CD4-positive, alpha-beta T cell treated with Interleukin-4 for 1 hour (primary cell): ENCODE measurements at places on chromosomes 2 and 18.
A peak's percentile ranks its signal among the peaks of the same experiment; 100 is the strongest.

DNA sequence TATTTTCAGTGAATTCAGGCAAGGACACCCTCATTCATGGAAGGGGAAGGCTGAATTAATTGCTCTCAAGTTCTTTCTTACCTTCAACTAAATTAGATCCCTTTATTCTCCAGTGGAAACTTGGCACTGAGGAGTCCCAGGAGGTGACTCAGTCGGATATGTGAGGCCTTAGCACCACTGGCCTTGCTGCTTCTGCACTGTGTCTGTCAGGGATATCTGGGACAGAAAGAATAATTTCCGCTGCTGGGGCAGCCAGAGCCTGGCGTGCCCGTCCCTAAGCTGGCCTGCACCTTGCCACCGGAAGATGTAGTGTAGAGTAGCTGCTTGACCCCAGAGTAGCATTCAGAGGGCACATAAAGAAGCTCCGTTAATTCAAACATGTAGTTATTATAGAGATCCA lies 53.4 kb downstream of the LIMS1 start:
- DNase-seq, result no peak

DNA sequence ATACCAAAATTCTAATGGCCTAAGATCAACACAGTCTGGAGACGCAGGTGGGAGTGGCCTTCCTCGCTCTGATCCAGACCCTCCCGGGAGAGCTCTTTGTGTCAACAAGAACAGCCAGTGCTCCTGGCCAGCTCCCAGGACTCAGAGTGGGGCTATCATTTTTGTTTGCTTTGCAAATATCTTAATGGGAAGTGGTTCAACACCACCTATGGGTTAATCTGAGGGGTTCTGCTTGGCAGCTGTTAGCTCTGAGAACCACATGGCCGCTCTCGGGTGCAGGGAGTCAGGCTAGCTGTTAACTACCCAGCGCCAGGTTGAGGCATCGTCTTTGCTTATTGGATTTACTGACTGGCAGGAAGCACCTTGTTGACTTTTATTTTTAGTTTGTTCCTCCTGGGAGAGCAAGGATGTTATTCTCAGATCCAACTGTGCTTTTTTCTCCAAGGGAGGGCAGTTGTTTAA lies 184.8 kb upstream of the SP5 start:
- DNase-seq, result no peak

- no peak for DNase-seq
Measured at GRCh38 chr18:67318651-67319050, 197.9 kb downstream of the DSEL start.

GRCh38 chr2:157036726-157037125 lies 220.8 kb upstream of the GALNT5 start:
- DNase-seq, result no peak

DNA sequence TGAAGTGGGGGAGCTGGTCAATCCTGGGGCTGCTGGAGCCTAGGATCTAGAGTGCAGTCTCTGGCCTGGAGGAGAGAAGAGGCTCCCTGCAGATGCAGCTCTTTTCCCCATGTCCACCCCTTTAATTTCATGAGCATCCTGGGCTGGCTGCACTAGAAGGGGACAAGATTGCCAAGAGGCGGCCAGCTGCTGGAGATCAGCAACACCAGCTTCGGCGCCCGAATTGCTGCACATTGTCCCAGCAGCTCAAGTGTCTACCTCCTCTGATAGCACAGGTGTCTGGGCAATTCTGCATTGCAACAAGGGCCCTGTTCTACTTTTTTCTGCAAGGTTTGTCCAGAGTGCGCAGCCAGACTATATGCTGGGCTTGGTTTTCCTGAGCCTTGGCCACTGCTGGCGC lies 125.7 kb downstream of the AGAP1 start:
- no peak for DNase-seq

DNA sequence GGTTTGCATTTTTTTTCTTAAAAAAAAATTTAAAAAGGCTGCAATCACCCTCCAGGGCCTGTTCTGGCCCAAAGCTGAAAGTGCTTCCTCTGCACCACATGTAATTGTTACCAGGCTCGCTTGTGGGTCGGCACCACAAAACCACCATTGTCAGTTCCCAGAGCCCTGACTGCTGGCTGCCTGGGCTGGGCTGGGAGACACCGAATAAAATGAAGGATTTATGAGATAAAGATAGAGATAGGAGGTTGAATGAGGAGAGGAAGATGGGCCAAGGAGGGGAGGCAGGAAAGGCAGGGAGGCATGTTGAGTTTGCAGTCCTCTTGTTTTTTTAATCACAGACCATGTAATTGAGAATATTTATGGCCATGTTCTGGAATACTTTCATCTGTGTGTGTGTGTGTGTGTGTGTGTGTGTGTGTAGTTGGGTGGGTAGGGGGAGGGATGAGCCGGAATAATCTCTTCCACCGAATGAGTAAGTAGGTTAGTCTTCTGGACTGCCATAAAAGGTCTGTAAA lies 14.7 kb downstream of the NRP2 start:
- no peak for DNase-seq

DNA sequence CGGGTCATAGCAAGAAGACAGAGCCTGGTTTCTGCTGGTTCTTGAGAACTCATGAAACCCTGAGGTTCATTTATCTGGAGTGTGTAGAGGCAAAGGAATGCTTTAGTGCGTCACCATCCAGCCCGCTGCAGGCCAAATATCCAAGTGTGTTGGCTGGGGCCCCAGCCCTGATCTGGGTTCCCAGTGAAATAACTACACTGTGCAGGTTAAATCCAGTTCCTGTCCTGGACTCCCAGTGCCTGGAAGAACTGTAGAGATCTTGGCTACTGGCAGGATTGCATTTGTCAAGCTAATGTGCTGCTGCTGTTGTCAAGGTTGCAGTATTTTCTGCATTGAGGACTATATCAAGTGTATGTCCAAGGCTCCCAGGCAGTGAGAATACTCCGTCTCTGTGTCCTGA lies 89.9 kb downstream of the MAPK4 start:
- DNase-seq, result no peak

DNA sequence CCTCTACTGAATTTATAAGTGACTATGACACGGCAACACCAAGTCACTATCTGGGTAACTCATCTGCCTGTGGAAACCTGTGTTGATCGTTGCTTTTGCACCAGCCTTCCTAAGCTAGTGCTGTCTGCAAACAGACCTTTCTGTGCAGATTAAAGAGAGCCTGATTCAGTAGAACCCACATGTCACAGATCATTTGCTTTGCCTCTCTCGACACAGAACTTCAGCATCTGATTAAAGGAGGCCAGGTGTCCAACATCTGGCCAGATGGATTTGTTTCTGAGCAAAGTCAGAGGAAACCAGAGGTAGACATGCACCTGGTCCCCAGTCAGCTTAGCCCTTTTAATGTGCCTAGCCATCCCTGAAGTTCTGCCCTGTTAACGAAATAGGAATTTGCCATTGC lies 15.0 kb upstream of the TTR start:
- no peak for DNase-seq

DNA sequence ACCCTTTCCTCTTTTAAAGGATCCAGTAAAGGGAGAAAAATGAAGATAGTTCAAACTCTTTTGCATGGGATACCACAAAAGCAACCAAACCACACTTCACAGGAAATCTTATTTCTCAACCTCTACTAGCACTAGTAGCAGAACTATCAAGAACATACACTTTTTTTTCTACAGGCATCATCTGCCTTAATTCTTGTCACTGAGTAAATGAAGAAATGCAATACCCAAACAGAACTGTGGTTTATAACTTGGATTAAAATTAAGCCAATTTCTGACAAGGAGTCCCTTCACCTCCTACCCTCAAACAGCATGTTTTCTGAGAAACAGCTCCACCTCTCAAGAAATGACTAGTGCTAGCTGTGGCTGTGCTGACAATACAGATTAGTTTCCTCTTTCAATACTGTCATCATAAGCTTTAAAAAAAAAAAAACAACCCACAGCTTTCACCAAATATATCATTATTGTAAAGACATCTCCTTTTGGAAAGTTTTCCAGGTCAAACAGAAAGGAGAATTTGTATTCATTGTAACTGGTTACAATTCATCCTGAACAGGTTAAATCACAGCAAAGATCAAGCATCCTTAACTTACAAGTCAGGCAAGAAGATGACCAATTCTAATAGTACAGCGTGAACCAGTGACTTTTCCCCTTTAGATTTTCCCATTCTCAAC lies 44.4 kb downstream of the PTPN2 start:
- peak; percentile 80 for DNase-seq

- DNase-seq, result no peak
Measured at GRCh38 chr2:24594283-24594682, 103.2 kb downstream of the NCOA1 start.

GRCh38 chr2:21067125-21067524 lies 23.3 kb upstream of the APOB start:
- DNase-seq, result no peak

- DNase-seq, result no peak
Measured at GRCh38 chr2:181121996-181122395, 141.6 kb downstream of the UBE2E3 start.

DNA sequence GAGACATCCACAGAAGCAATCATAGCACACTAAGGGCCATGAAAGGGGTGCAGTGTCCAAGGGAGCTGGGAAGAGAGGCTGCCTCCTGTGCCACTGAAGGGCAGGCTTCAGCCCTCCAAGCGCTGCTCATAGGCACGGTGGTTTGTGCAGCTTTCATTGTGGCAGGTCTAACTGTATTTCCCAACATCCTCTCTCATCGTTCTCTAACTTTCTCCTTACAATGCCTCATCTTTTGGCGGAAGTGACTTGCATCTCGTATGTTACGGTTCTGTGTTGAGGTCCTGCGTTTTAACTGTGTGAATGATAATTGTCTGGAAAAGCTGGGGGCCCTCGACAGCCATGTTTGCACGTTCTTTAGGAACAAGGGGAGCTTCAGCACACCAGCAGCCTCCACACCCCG lies 213.9 kb downstream of the GBX2 start:
- no peak for DNase-seq

GRCh38 chr2:67567886-67568285 lies 170.8 kb downstream of the ETAA1 start:
- DNase-seq, result no peak

DNA sequence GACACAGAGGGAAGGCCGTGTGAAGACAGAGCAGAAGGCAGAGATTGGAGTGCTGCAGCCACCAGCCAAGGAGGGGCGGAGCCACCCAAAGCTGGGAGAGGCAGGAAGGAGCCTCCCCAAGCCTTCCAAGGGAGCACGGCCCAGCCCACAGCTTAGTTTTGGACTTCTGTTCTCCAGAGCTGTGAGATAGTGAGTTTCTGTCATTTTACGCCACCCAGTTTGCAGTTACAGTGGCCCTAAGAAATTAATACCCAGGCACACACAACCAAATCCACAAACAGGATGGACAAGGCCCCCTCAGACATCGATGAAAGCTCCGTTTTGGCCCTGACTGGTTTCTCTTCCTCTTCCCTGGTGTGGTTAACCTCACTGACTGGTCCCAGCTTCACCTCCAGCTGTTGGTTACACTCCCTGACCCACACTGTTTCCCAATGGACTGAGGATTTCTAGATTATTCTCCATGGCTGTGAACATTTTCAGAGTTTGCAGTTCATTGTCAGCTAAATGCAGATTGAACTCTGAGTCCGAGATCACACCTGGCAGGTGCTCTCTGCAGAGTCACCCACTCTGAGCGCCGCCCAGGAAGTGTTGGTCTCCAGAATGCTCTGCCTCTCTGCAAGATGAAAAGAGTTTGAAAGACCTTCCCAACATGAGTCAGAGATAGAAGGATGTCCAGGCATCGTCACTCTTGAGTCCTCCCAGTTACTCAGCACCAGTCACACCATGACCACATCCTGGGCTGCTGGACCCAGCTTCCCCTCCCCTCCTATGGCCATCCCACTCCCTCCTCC lies 100.2 kb downstream of the TWIST2 start:
- peak; percentile 9 for DNase-seq

GRCh38 chr2:121124330-121124729 lies 160.7 kb downstream of the TFCP2L1 start:
- DNase-seq, result no peak

DNA sequence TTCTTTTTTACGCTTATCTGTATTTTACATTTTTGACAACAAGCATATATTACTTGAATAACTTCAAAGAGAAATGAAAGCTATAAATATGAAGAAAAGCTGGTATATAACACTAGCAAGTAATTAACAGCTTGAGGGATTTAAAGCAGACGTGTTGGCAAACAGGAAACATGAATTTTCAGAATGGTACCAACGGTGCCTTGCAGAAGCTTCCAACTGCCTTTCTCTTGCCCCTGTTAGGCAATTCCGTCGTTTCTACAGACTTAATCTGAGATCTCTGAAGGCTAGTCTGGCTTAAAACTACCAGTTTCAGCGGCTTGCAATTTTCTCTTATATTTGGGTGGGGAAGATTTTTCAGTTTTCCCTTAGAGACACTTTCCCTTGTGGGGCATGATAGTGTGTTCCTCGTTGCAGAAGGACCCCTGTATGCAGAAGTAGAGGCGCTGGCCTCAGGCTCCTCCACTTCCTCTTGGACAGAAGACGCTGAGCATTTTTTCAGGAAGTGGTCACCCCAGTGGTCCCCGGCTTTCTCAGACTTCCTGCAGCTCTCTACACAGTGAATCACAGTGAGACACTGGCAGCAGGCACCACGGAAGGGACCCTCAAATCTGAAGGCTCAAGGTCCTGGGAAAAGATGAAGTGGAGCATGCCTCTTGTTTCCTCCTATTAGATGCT lies 56.2 kb upstream of the SLC16A14 start:
- DNase-seq, result peak; percentile 49

- no peak for DNase-seq
Measured at GRCh38 chr2:190678444-190679162, 29.7 kb downstream of the NAB1 start.

DNA sequence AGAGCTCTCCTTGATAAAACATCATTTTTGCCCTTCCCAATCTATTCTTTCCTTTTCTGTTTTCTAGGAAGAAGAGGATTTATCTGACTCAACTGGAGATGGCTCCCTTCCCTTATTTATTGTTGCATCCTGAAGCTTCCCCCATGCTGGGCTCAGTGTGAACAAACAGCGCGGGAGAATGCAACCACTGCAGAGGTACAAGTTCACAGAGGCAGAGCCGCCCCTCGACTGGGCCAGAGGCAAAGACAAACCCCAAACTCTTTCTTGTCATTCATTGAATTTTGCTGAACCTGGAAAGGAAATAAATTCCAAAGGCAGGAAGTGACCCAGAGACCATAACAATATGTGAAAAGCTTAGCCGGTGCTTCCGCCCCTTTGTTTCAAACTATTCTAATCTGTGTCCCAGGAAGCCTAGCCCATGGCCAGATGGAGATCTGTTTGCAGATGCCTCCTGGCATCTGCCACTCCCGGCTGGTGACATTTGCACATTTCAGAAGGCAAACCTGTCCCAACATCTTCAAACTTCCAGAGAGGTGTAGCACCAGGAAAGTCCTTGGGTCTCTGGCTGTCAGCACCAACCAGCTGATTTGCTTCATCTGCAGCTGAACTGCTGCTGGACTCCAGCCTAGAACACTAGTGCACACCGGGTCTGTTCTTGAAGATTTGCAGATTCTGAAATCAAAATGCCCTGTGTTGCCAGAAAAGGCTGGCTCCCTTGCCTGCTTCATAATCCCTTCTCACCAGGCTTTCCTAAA lies 79.4 kb upstream of the MAP4K3 start:
- no peak for DNase-seq

- DNase-seq, result no peak
Measured at GRCh38 chr18:49279487-49279886, 181.0 kb downstream of the DYM start.
